ENCODE measurements at places on chromosomes 1 and 21.

DNA sequence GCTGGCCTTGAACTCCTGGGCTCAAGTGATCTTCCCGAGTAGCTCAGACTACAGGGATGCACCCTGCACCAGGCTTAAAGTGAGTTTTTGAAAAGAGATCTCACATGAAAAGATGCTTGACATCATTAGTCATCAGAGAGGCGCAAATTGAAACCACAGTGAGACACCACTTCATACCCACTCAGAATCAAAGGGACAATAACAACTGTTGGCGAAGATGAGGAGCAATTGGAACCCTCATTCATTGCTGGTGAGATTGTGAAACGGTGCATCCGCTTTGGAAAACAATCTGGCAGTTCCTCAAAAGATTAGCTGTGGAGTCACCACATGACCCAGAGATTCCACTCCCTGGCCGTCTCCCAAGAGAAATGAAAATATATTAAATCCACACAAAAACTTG lies 122.3 kb downstream of the PGBD5 start:
- DNase-seq: no peak

- DNase-seq: no peak
These were observed 125.9 kb downstream of the RHOU start for GRCh38 chr1:228860911-228861831.

GRCh38 chr1:7941437-7941793 lies 776 bp upstream of the TNFRSF9 start:
- DNase-seq: no peak

DNA sequence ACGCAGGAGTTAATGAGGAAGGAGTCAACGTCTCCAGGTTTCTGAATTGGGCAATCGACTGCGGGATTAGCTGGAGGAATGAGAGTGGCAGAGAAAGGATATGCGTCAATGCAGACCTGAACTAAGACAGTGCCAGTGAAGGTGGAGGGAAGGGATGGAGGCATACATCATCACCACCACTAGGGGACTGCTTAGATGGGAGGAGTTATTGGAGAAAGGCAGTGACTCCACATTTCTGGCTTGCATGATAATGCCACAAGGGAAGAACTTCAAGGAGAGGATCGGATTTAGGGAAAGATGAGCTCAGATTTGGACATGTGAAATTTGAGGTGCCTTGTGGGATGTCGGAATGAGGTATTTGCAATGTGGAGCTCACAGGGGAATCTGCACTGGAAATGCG lies 17.5 kb downstream of the VASH2 start:
- no peak for DNase-seq

DNA sequence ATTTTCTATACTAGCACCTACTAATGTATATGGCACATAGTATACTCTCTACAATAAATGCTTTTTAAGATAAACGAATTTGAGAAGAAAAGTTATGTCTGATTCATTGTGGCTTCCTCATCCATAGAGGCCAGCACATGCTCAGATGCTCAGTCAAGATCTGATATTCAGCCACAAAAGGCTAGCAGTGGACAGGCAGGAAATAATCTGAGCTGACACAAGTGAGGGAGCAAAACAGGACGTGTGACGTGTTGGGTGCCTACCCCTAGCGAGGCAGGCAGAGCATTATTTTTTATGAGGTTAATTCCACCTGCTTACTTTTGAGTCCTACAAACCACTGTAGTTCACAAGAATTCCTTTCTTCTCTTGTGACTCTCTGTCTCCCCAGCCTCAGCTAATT lies 550.9 kb downstream of the SMYD3 start:
- DNase-seq: peak; percentile 70

GRCh38 chr1:42966688-42967612 lies 8.3 kb upstream of the SLC2A1 start:
- no peak for DNase-seq

DNA sequence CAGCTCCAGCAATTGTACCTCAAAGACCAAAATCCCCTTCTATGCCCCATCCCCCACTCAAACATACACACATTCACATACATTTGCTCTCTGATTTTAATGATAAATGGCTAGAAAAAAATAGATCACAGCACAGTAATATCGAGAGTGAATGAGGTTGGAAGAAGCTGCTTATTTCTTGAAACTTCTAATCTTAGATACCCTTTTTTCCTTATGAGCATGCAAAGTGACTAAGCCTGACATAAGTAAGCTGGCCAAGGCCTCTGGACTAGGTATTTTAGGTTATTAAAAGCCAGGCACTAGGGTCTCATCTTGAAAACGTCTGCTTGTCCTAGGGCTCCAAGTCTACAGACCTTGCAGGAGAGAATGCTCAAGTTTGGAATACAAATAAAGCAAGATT lies 133.6 kb downstream of the TGFBR3 start:
- no peak for DNase-seq

- no peak for DNase-seq
These were observed 497.0 kb downstream of the RWDD3 start for GRCh38 chr1:95730986-95731385.

- no peak for DNase-seq
These were observed 27.4 kb downstream of the C1orf116 start for GRCh38 chr1:207004931-207005830.

GRCh38 chr1:174158767-174159251 lies 511 bp upstream of the RABGAP1L start:
- DNase-seq: peak; percentile 25

DNA sequence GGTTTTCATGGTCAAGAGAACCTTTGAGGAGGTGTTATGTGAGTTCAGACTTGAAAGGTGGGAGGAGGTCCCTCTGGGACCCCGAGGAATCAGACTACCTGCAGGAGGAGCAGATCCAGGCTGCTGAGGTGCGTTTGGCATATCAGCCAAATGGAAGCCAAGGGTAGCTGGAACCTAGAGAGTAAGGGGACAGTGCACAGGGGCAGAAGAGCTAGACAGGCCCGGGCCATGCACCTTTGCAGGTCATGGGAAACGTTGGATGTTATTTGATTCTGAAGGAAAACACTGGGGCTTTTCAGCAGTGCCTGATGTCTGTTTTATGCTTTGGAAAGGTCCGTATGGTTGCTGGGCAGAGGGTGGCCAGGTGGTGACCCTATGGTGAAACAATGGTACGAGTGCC lies 169.2 kb downstream of the PGBD5 start:
- DNase-seq: no peak

- no peak for DNase-seq
These were observed 46.3 kb downstream of the CCN1 start for GRCh38 chr1:85626818-85627217.

DNA sequence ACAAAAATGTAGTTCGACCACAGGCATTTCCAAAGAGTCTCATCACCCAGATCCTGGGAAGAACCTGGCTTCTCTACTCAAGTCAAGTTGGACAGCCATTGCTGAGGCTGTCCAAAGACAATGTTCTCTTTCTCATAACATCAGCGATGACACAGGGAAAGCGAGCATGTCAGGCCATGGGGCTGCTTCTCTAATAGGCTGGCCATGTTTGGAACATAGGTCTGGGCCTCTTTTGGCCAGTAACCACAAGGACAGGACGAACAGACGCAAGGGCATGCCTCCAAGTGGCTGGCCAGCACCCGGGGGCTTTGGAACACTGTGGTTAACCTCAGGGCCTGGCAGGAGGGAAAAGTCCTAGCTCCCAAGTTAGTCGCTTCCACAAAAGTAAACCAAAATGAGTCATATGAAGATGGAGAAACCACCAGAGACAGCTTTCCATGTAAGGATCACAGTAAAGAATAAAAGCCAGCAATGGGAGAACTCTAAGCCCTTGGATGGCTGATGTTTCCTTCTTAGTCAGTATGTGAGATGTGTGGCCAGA lies 80.6 kb upstream of the SLC44A3 start:
- DNase-seq: no peak

DNA sequence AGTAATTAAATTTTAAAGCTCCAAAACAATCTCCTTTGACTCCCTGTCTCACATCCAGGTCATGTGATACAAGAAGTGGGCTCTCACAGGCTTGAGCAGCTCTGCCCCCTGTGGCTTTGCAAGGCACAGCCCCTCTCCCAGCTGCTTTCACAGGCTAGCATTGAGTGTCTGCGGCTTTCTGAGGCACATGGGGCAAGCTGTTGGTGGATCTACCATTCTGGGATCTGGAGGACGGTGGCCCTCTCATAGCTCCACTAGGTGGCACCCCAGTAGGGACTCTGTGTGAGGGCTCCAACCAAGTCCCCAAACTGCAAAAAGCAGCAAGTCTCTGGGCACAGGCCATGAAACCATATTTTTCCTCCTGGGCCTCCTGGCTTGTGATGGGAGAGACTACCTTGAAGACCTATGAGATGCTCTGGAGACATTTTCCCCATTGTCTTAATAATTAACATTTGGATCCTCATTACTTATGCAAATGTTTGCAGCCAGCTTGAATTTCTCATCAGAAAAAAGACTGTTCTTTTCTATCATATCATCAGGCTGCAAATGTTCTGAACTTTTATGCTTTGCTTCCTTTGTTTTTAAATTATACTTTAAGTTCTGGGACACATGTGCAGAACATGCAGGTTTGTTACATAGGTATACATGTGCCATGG lies 554.1 kb upstream of the OLFM3 start:
- DNase-seq: no peak

DNA sequence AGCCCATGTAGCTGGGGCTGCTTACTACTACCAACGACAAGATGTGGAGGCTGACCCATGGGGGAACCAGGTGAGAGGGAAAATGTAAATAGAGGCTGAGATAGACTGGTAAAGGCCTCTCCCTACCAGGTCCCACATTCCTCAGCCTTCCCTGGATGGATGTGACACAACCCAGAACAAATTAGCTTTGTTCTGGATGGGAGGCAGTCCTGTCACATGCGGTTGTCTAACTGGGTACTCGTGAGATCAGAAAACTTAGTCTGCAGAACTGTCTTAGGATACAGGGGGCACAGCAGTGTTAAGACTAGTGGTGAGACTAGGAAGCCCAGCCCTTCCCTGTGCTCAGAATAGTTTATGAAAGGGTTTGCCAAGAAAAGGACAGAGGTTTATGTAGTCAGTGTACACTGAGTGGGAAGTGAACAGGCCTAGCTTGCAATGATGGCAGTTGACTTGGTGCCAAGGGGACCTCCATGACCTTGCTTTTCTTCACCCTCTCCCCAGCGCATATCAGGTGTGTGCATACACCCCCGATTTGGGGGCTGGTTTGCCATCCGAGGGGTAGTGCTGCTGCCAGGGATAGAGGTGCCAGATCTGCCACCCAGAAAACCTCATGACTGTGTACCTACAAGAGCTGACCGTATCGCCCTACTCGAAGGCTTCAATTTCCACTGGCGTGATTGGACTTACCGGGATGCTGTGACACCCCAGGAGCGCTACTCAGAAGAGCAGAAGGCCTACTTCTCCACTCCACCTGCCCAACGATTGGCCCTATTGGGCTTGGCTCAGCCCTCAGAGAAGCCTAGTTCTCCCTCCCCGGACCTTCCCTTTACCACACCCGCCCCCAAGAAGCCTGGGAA lies 8.4 kb downstream of the MMACHC start:
- no peak for DNase-seq

DNA sequence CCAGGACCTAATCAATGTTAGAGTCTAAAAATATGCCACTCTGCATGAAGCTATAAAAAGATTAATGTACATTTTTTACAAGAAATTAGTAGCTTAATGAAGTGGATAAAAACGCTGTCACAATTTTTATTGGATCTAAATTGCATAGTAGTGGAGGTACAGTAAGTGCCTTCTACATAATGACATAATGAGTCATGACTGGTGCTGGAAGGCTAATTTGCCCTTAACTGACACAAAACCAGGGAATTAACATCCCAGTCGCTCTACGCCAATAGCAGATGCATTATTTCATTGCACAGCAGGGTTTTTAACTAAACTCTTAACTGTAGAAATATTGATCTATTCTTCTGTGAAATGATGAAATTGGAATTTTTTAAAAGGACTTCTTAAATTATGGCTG lies 33.3 kb downstream of the RRAGC start:
- DNase-seq: no peak

- no peak for DNase-seq
These were observed 127.5 kb upstream of the C1orf174 start for GRCh38 chr1:4027492-4028138.

DNA sequence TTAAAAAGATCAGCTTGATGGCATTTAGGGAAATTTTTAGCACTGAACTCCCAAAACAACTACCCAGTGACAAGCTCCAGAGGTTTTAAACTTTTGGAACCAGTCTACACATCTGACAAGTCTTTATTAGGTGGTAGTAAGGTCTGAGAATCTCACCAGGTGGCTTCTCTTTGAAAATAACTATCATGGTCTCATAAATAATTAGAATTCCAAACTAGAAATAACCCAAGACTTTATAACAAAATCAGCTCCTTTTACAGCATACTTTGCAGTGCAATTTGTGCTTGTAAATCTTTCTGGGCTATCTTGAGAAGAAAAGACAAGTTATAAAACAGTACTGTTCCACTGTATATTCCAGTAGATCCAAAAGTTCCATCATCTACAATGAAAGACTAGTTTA lies 108.7 kb downstream of the LTN1 start:
- DNase-seq: no peak

- DNase-seq: no peak
These were observed 2.0 kb downstream of the HUNK start for GRCh38 chr21:31874812-31875212.

- DNase-seq: no peak
These were observed 88.8 kb upstream of the BACE2 start for GRCh38 chr21:41079159-41079558.

DNA sequence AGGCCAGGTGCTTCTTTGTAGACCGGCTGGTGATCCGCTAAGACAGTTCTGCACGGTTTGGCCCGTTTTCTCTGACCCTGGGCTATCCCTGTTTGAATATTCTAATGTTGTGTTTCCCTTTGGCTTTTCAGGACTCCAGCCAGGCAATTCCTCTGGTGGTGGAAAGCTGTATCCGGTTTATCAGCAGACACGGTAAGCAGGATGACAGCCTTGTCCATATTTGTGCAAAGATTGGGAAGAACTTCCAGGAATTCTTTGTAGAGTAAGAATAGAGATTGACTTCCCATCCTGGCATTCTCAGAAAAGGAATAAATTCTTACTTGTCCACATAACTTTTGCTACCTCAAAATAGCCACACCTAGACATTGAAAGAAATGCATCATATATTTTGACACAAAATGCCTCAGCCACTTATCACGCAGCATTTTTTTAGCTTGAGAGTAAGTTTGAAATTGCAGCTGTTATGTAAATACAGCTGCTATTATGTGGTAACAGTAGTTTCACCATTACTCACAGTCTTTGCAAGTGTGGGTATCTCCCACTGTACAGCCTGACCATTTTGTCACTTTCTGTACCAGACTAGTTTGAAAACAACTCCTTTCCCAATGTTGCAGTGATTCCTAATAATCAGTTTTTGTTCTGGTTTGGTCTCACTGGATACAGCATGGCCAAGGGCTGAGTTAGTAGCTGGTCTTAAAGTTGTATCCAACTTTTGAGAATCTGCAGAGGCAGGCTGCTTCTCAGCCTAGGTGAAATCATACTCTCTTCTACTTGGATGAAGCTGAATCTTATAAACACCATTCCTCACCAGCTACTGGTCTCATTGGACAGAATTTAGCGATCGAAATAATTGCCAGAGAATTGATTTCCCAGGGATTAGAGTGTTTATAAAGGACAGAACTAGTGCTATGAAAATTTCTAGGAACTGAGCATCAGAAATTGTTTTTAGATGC lies 40.0 kb upstream of the IKBKE start:
- no peak for DNase-seq

All from T-helper 1 cell (primary cell).